Foreskin fibroblast (primary cell): ENCODE measurements at places on chromosomes 13 and 19.

DNA sequence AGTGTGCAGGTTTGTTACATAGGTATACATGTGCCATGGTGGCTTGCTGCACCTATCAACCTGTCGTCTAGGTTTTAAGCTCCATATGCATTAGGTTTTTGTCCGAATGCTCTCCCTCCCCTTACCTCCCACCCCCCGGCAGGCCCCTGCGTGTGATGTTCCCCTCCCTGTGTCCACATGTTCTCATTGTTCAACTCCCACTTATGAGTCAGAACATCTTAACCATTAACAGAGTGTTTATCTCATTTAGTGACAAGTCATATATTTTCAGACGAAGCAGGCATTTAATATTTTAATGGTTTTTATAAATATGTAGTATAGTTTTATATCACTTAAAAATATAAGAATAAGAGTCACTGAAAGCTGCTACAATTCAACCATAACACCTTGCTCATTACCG lies 780.5 kb upstream of the ARGLU1 start:
- DNase-seq = no peak

DNA sequence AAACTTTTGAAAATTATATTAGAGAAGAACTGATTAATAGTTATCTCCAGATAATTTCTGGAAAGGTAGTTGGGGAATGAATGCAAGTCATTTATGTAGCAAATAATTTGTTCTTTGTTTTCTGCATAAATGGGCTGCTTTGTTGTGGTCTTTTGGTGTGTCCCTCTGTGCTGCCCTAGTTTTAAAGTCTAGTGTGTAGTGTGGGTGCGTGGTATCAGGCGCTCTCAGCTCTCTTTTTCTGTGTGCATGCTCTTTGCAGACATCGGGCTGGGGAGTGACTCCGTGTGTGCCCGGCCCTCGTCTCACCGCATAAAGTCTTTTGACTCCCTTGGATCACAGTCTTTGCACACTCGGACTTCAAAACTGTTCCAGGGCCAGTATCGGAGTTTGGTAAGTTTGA lies 94.5 kb downstream of the ARHGEF7 start:
- no peak for DNase-seq

DNA sequence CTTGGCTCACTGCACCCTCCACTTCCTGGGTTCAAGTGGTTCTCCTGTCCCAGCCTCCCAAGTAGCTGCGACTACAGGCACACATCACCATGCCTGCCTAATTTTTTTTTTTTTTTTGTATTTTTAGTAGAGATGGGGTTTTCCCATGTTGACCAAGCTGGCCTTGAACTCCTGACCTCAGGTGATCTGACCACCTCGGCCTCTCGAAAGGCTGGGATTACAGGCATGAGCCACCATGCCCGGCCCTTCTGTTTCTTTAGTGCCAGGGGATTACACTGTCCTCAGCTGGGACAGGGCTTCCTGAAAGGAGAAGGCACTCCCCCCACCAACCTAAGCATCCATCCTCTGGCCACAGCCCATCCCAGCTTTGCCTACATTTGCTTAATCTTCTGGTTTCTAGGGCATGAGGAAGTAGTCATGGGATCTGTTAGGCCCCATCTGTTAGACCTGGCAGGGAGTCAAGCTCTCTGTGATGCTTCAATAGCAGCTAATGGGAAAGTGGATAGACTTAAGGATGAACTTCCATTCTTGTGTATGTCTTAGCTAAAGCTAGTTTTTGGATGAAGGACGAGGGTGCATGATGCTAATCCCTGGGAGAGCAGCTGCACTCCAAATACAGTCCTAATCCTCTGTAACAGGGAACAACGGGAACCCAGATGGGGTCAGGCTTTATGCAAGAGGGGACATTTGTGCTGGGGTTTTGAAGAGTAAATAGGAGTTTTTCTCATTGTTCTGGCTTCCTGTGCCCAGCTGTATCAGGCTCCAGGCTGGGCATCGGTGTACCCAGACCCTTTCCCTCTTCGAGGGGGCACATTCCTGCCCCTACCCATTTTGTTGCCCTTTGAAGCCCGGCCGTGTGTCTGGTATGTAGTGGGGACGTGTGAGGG lies 2.6 kb downstream of the VAV1 start:
- no peak for DNase-seq

- peak; percentile 39 for DNase-seq
These were observed 170.8 kb downstream of the NUFIP1 start for GRCh38 chr13:44818428-44818827.

GRCh38 chr13:97802213-97802612 lies 151.3 kb upstream of the IPO5 start:
- no peak for DNase-seq

GRCh38 chr13:84366506-84366905 lies 484.2 kb upstream of the SLITRK1 start:
- DNase-seq = no peak

- peak; percentile 16 for DNase-seq
These were observed 234.3 kb downstream of the LMO7 start for GRCh38 chr13:75870397-75870903.

DNA sequence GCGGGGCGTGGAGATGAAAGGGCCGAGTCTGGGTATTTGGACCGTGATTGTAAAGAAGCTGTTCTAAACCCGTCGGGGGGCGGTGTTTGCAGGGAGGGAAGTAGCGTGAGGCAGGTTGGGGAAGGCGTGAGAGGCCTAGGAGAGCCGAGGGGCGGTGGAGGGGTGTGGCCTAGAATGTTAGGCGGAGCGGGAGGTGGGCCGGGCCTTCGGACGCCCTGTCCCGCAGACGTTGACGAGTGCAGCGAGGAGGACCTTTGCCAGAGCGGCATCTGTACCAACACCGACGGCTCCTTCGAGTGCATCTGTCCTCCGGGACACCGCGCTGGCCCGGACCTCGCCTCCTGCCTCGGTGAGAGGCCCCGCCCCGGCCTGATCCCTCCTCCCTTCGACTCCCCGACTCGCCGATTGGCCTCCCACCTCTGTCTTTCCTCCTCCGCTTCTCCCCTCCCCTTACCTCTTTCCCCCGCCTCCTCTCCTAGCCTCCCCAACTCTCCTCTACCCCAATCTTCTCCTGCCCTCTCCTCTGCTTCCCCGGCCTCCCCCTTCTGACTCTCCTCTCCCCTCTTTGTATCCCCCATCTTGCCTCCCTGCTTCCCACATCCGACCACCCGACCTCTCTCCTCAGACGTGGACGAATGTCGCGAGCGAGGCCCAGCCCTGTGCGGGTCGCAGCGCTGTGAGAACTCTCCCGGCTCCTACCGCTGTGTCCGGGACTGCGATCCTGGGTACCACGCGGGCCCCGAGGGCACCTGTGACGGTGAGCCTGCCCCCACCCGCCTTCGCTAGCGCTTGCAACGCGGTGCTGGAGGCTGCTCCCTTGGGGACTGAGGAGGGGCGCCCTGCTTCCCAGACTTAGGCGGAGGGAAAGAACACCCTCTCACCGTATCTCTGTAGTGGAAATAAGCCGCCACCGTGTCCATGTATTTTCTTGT lies 12.8 kb downstream of the LTBP4 start:
- peak; percentile 87 for DNase-seq

DNA sequence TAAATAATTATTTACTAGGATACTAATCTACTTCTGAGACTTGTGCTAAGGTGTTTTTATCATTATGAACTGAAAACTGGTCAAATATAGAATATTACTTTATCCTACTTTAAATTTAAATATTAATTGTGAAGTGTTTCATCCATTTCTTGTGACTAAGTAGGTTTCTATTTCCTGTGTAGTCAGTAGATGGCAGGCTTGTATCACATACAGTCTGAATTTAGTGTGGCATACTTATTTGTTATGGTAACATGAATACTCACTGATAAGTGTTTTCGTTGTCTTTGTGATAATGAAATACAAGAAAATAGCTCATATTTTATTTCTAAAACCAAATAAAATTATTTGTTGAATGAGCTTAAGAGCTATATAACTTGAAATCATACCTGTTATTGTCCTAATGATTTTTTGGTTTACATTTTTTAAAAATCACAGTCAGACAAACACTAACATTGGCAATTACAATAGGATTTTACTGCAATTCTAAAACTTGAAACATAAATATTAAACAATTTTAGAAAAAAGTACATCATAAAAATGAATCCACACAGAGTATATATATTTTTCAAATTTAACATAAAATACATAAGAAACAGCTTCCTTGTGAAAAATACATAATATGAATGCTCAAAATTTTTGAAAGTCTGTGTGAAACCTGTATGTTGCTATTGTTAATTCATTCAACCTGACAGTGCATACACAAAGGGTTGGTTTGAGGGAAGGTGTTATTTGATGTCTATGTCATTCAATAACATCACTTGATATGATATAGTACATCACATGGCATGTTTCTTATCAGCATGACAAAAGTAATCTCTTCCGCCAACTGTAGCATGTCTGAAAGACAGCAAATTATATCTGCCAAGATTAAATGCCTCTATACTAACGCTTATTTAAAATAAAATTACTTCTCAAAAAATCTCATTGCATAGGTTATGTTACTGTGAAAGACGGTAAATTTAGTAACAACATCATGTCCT lies 904.8 kb upstream of the PCDH20 start:
- DNase-seq = peak; percentile 54

- DNase-seq = no peak
These were observed 229.8 kb upstream of the IPO5 start for GRCh38 chr13:97723655-97724054.

DNA sequence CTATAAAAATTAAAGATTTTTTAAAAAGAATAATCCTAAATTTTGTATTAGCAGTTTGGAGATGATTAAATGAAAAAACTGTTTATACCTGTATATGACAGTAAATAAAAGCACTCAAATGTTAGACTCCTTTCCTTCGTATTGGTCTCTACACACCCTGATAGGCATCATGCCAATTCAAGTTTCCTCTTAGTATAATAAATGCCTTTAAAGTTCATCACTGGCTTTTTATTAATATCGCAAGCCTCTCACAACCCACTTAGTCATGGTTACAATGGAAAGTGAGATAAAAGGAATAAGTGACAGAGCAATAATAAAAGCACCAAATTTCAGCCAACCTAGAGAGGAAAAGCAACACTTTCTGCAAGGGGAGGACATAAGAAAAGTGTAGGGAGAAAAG lies 102.2 kb downstream of the PIBF1 start:
- no peak for DNase-seq

- DNase-seq = no peak
These were observed 316.2 kb upstream of the HTR2A start for GRCh38 chr13:47213047-47213446.

DNA sequence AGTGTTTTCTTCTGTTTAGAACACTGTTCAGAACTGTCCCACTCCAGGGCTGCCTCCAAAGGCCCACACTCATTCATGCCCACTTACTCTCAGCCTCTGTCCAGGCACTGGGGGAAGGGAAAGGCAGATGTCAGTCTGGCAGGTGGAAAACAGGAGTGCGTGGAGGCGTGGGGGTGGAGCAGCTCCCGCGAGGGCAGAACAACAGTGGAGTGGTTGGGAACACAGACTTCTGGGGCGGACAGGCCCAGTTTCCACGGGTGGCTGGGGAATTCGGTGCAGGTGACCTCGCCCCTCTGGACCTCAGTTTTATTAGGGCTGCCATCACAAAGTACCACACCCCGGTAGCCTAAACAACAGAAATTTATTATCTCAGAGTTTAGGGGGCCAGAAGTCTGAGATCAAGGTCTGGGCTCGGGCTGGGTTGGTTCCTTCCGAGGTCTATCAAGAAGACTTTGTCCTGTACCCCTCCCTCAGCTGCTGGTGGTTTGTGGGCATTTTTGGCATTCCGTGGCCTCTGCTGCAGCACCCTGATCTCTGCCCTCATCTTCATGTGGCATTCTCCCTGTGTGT lies 59.7 kb downstream of the SIPA1L3 start:
- no peak for DNase-seq

GRCh38 chr13:90177512-90177911 lies 1170.0 kb upstream of the MIR17HG start:
- no peak for DNase-seq

- DNase-seq = no peak
These were observed 336.3 kb downstream of the HS6ST3 start for GRCh38 chr13:96426167-96426566.

DNA sequence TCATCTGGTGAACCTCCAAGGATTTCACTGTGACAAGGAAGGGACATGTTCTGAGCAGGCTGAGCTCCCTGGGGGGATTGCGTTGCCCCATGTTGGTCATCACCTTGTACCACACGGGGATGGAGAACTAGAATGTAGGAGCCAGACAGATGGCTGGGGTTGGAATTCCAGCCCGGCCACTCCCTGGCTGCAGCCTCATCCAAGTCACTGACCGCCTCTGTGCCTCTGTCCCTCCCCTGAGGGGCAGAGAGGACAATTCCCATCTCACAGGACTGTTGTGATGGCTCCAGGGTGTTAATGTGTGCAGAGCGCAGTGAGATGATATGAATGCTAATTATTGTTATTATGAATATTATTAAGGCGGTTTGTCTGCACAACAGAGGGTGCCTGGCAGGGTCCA lies 24.1 kb downstream of the ADGRL1 start:
- DNase-seq = no peak

- no peak for DNase-seq
These were observed 6.8 kb downstream of the ANO8 start for GRCh38 chr19:17327654-17328516.

- DNase-seq = peak; percentile 73
These were observed at the start of gene TSC22D1 for GRCh38 chr13:44575741-44576350. Gene TSC22D1, minus strand, starts transcription at chr13:44576330. Its CDS starts 256 bp downstream, at chr13:44576074.

GRCh38 chr13:47332149-47332548 lies 435.3 kb upstream of the HTR2A start:
- peak; percentile 53 for DNase-seq

DNA sequence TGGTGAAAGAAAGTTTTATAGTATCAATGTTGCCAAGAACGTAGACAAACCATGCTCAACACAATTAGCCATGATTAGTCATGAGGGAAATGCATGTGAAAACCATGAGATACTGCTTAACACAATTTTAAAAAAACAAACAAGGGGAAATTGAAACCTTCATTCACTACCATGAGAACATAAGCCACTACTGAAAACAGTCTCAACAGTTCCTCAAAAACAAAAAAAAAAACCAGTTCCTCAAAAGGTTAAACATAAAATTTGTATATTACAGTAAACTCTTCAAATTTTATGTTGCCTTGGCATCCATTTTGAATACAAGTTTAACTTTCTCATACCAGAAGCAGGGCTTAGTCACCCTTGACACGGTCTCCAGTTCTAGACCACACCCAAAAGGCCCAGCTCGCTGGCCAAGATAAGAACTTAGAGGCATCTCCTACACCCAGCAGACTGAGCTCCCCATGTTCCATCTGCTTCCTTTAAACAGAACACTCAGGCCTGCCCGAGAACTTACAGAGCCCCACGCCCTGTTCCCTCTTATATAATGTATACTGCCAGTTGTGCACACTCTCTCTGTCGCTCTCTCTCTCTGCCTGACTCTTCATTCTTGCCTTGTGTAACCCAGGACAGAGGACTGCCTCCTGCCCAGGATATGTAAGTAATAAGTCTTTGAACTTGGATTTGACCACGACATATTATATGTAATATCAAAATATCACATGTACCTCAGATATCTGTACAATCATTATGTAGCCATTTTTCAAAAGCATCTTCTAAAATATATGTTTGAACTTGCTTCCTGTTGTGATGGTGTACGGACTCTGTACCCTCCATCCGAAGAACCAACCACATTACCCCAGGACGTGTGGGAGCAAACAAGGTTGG lies 67.4 kb downstream of the STK24 start:
- DNase-seq = peak; percentile 97

GRCh38 chr19:640161-640558 lies 481 bp downstream of the FGF22 start:
- no peak for DNase-seq

- DNase-seq = peak; percentile 52
These were observed at the start of gene TMEM38A for GRCh38 chr19:16660763-16661479. Gene TMEM38A, plus strand, starts transcription at chr19:16661139. Its CDS starts 79 bp downstream, at chr19:16661218.
